ENCODE measurements at places on chromosomes 7 and 10. TPM values are rescaled to one million over a fixed set of nuclear protein-coding genes. Genes with fewer than 3 reads are reported as not detected.

RRP12 gene
- total RNA-seq: 14.7 TPM

TEX36 gene
- not detected for total RNA-seq

- no peak overlapping the region for H3K27ac ChIP-seq
- no peak overlapping the region for H3K4me3 ChIP-seq
- H3K27me3 ChIP-seq: no peaks in the 10 kb centered on the region
- no peaks in the 10 kb centered on the region for H3K4me1 ChIP-seq
- no peak for DNase-seq
Observed at GRCh38 chr10:132671228-132672154, 114.5 kb downstream of the NKX6-2 start.

DNA sequence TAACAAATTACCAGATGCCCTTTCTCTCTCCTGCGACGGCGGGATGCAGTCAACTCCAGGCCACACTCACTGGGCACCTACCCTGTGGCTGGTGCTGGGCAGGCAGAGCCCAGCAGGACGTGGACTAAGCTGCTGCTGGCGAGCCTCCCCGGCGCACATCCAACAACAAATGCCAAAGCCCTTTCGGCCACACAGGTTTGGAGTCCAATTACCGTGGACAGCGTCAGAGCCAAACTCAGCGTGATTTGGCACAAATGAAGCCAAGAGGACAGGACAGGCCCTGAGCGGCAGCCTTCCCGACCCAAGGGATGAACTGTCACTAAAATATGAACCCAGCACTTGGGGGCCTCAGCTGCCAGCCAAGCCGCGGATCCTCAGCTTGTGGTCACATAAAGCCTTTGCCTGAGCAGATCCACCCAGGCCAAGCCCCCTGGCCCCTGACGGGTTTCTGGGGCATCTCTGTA lies 28.4 kb downstream of the DAGLB start:
- DNase-seq: no peak
- H3K36me3 ChIP-seq: no peaks in the 10 kb centered on the region
- no peak overlapping the region for H3K4me3 ChIP-seq
- H3K27me3 ChIP-seq: no peaks in the 10 kb centered on the region
- H3K4me1 ChIP-seq: no peaks in the 10 kb centered on the region
- no peak overlapping the region for H3K27ac ChIP-seq

GRCh38 chr7:105512415-105512814 lies 9.7 kb downstream of the PUS7 start:
- no peaks in the 10 kb centered on the region for H3K36me3 ChIP-seq
- DNase-seq: no peak
- no peaks in the 10 kb centered on the region for H3K27me3 ChIP-seq

GRCh38 chr7:84811362-84811761 lies 375.5 kb downstream of the SEMA3D start:
- no peaks in the 10 kb centered on the region for H3K27me3 ChIP-seq
- no peak overlapping the region for H3K27ac ChIP-seq
- H3K36me3 ChIP-seq: no peaks in the 10 kb centered on the region
- no peak overlapping the region for H3K4me3 ChIP-seq

DNA sequence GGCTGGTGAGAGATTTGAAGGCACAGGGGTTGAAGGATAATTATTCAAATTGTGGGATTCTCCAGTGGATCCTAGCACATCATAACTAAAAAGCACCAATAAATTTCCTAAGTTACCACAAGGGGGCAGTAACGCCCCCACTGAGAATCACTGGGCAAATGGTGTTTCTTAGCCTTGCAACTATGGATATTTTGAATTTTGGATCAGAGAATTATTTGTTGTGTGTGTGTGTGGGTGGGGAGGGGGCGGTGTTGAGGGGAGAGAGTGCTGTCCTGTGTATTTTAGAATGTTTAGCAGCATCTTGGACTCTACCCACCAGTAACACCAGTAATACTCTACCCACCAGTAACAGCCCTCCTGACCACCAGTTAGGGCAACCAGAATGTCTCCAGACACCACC lies 63.3 kb upstream of the PRKG1 start:
- no peaks in the 10 kb centered on the region for H3K36me3 ChIP-seq
- no peaks in the 10 kb centered on the region for H3K27me3 ChIP-seq
- H3K4me1 ChIP-seq: peaks cover 3% of the 10 kb centered on the region
- H3K4me3 ChIP-seq: no peak overlapping the region
- DNase-seq: no peak
- H3K27ac ChIP-seq: no peak overlapping the region

Measured in ovary (tissue), 10 donors.